K562 (cell line): ENCODE measurements at places on chromosomes 16 and 17.
A peak's percentile ranks its signal among the peaks of the same experiment; 100 is the strongest.

DNA sequence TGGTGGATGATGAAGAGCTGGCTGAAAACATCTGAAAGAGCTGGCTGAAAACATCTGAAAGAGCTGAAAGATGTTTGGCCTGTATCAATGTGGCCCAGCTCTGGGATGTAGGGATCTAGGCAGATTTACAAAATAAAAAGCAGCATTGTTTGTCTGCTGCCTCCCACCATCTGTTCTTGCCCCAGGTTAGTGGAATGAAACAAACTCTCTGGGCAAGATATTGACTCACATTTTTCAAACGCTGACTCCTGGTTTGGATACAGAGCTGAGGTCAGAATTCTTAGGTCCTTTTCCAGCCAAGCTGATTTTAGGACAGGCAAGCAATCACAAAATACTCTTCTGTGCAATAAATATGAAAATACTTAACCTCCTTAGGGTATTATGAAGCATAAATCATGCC is 139.0 kb downstream of the STX8 start:
- no peak for DNase-seq

DNA sequence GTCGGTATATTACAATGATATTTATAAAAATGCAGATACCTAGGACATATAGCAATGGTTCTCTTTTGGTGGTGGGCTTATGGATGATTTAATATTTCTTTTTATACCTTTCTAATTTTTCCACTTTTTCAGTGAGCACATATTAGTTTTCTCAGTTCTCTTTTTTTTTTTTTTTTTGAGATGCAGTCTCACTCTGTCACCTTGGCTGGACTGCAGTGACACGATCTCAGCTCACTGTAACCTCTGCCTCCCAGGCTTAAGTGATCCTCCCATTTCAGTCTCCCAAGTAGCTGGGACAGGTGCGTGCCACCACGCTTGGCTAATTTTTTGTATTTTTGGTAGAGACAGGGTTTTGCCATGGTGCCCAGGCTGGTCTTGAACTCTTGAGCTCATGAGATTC is 15.1 kb downstream of the MAP3K14 start:
- DNase-seq: no peak

DNA sequence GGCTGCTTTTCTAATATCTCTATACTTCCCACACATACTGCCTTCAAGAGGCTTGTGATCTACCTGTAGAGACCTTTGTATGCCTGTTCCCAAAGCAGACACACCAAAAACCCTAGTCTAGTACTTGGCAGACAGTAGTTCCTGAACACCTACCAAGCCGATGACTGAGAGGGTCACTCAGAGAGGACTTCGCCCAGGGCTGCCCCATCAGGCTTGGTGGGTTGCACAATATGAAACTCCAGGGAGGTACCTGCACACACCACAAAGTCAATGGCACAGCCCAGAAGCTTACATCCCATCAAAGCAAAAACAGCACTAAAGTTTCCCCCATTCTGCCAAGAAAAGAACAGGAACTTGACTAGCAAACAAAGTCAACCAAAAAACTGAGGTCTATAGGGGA is 30.3 kb downstream of the ASPA start:
- DNase-seq: no peak

DNA sequence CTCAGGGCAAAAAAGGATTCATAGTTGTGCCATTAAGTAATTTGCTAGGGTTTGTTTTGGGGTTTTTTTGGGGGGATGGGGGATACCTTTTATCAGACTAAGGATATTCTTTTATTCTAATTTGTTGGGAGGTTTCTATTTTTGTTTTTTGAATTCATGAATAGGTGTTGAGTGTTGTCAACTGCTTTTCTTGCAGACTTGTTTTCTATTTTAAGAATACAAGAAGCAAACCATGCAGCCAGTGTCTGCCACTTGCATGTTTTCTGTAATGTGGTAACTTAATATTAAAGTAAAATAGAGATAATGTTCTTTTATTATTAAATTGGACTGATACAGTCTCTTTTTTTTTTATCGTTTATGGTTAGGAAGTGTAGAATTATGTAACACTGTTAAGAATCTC is 49.5 kb downstream of the NFATC3 start:
- no peak for DNase-seq

DNA sequence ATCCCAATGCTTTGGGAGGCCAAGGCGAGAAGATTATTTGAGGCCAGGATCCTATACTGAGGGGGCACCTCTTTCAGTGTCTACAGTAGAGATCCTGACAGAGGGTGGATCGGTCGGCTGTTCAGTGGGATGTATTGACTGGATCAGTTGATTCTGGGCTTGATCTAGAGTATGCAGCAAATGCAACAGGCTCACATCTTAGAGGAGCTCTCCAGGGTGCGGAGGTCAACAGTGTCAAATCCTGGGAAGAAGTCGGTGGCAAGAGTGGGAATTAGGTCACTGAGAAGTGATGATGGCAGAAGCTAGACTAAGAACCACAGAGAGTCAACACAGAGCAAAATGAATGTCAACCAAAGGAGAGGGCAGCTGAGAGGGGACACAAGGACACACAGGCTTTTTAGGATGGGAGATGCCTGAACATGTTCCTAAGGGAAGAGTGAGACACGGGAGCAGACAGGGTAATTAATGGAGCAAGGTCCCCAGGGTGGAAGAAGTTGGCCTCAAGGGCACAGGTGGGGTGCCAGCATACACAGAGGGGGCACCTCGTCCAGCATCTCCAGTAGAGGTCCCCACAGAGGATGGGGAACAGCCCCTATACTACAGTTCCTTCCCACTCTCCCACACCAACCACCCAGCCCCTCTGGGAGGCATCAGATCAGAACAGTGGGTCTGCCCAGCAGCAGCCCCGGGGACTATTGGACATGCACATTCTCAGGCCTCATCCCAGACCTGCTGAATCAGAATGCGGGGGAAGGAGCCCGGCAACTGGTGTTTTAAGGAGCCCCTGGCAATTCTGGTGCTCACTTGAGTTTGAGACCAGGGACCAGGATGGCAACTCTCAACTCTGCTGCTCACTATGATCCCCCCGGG is 10.0 kb upstream of the CYTH1 start:
- DNase-seq: no peak

DNA sequence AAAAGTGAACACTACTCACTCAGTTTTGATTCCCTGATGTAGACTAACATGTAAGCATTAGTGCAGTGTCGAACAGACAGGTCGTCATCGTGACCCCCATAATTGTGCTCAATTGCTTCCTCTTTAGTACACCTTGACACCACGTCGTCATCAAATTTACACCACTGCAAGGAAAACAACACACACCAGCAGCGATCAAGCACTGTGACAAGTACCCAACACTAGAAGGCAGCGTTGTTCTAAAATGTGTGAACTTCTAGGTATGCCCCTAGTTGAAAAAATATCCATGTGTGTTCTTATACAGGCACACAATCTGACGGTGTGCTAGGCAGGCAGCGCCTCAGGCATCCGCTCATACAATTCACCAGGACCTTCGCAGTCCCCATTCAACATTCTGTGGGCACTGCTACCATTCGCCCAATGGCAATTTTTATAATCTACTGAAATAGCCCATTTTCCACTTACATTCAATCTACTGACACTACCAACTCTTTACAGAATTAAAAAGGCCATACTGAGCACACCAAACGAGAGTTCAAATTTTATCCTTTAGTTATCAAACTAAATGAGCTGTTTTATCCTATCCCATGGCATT is 23.1 kb downstream of the LITAFD start:
- peak; percentile 42 for DNase-seq

- no peak for DNase-seq
Observed at GRCh38 chr16:72997141-72997542, 50.8 kb downstream of the ZFHX3 start.

GRCh38 chr17:8046306-8046928 is 7.6 kb downstream of the ALOX15B start:
- no peak for DNase-seq

DNA sequence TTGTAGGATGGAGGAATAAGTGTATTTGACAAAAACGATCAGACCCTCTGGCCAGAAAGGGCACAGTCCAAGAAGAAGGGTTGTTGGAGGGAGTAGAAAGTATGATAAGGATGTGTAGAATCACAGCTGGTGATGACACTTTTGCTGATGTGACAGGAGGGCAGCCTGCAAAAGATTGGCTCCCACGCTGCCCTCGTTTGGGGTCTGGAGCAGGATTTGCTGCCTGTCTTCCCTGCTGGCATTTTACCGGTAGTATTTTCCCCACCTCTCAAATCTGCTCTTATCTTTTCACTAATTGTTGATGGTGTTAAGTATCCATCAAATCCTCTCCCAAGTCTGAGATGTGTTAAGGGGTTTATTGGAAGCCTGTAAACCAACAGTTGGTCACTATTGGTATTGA is 208.8 kb downstream of the CCDC182 start:
- DNase-seq: no peak

- DNase-seq: no peak
Observed at GRCh38 chr17:76983075-76983775, 115.0 kb downstream of the MGAT5B start.

DNA sequence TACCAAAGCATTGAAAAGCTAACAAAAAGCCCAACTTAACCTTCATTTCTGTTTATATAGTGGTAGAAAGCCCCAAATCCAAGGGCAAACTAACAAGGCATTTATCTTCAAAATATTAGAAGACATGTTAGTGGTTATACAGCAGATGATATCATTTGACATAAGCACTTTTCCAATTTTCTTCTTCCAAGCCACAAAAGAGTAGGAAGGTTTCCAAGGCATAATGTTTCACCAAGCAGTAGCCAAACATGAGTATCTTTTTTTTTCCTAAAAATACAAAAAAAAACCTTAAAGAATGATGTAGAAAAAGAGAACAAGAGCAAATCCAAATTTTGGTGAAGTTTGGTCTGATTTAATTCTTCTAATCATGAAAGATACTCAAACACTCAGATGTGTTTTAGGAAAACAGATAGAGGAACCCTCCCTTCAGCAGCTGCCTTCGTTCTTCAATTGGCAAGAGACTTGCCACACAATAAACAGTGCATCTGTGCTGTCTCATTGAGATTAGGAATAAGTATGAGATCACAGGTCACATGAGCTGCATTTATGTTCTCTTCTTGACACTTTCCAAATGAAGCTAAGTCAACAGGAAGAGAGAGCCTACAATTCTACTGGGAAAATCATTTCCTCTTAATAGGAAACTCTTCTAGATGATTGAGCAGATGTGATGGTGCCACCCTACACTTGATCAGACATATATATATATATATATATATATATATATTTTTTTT is 106.7 kb downstream of the TTC19 start:
- peak; percentile 10 for DNase-seq

- no peak for DNase-seq
Observed at GRCh38 chr16:82776470-82777146, 149.8 kb downstream of the CDH13 start.

GRCh38 chr17:7956228-7956965 is 24.4 kb downstream of the CNTROB start:
- DNase-seq: no peak

GRCh38 chr17:61351745-61352407 is 47.8 kb upstream of the TBX2 start:
- no peak for DNase-seq

DNA sequence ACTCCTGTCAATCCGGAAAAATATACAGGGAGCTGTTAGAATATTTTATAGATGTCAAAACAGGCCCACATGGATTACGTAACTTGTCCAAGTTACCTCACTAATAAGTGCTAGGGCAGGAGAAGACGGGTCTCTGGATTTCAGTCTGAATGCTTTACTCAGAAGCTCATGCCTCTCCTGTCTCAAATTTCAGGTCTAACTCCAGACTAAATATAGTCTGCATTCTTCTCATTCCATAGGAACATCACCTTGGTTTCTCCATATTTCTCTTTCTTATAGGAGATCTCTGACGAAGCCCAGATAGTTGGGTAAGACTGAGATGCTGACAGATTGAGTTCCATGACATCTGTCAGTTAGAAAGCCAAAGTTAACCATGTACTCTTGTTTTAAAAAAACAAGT is 174.2 kb downstream of the STX8 start:
- no peak for DNase-seq

GRCh38 chr16:15482068-15482747 is 47.8 kb downstream of the BMERB1 start:
- DNase-seq: peak; percentile 47

- DNase-seq: no peak
Observed at GRCh38 chr16:21276090-21276489, 2.0 kb downstream of the CRYM start.

- DNase-seq: no peak
Observed at GRCh38 chr17:20206591-20206990, 197.4 kb downstream of the SPECC1 start.
